ENCODE measurements at places on chromosomes 5 and 9.

DNA sequence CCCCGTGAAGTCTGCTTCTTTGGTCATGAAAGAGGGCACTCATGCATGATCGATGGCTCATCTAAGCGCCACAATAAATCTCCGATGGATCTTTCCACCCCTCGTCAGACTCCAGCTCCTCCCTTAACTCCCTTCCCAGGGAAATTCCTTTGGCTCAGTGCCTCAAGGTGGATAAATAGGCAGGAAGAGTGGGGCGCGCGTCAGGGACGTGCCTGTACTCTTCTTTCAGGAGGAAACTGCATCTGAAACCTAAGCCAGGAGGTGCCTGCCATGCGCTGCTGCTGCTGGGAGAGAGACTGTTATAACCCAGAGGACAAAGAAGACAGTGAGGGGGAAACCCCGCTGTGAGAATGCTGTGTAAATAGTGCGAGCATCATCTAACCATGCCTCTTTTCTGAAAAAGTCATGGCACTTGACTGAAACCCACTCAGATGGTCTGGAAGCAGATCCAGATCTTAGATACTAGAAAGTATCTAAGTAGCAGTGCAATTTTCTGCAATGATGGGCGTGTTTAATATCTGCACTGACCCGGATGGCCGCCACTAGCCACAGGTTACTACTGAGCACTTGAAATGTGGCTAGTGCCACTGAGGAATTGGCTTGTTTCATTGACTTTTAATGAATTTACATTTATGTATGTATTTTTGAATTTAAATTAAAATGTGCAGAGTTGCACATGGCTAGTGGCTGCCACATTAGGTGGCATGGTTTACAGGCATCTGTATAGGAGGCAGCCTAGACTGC, 120.3 kb upstream of the BASP1 start:
- no peak for DNase-seq

- no peak for DNase-seq
These were observed 209.5 kb downstream of the GNA14 start for GRCh38 chr9:77438653-77439052.

DNA sequence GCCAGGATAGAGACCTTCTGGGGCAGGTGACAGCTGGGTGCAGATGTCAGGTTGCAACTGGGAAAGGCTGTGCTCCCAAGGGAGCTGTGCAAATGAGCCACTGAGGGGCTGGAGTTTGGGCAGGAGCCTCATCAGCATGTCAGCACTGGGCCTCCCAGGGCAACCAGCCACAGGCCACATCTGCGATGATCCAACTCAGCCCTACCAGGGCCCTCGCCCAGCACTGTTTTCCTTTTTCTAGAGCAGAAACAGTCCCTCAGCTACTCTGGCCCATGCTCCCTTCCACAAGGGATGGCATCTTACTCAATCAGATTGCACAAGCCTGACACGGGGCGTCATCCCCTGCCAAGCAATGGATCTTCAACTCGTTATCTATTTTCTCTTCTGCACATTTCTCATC, 24.8 kb downstream of the NIPAL4 start:
- DNase-seq, result no peak

DNA sequence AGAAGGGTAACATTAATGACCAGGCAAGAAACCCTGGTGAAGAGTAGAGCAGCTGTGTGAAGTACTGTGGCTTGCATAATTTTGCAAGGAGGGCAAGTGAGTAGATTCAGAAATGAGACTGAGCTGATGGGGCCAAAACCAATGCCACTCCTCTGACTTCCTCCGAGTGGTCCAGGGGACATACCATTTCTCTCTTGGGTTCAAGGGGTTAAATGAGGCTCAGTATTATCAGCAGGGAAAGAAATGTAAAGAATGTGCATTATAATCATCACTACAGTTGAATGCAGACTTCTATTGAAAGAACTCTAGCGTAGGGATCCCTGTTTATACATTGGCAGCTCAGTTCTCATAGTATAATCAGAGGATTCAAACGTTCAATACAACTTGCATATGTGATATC, 9.9 kb downstream of the POLR3G start:
- DNase-seq, result no peak

GRCh38 chr9:125241863-125242739, 958 bp upstream of the HSPA5 start:
- DNase-seq, result no peak

DNA sequence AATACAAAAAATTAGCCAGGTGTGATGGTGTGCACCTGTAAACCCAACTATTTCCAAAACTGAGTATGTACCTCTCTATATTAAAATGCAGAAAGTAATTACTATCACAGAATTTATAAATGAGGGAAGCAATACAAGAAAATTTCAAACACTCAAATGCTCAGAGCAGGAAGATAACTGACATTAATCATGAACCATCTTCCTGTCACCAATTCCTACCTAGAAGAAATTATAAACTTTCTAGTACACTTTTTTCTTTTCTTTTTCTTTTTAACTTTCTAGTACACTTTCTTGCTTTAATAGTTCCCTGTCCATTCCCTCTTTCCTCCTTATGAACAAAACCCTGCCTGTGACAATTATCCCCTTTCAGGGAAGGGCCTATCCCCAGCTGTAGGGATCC, 106.8 kb downstream of the MED27 start:
- no peak for DNase-seq

GRCh38 chr9:112945620-112946208, 55.0 kb upstream of the SLC46A2 start:
- no peak for DNase-seq

GRCh38 chr9:137745541-137745991, 126.8 kb downstream of the EHMT1 start:
- DNase-seq, result no peak

GRCh38 chr5:57302643-57303042, 128.8 kb downstream of the GPBP1 start:
- no peak for DNase-seq

DNA sequence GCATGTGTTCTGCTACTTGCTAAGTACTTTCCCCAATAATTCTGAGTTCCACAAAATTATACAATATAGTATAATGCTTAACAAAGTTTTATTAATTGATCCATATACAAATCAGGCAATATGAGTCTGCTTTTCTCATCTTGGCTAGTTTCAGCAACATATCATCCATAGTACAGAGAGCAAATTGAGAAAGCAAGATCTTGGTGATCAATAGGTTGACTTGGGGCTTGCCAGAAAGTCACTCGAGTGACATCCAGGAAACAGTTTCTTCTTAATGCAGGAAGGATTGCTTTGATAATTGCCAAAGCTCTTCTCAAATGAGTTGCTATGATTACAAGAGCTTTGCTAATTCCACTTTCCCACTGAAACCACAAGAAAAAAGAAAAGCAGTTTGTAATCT, 533.6 kb upstream of the NMUR2 start:
- DNase-seq, result no peak

DNA sequence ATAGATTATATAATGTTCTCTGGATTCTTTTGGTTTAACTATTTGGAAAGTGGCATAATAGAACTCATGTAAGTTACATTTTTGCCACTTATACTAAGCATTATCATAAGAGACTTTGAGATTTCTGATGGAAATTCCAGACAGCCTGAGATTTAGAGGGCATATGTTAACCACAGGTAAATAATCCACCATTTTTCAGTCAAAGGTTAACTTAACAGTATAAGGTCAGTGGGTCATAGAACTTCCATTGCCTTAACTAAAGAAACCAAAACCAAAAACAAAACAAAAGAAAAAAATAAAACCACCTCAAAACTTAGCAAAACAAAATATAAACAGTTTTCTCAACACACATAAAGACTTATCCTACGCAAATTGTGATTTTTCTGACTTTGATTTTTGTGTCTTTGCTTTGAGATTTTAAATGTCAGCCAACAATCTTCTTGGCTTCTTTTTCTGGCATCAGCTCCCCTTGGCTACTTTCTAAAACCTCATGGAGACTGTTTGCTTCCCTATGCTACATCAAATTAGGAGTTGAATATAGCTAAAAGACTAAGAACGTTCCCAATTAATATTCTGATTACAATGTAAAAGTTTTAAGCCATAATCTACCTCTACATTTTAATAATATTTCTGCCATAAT, 430.1 kb upstream of the DAB2 start:
- DNase-seq, result no peak

DNA sequence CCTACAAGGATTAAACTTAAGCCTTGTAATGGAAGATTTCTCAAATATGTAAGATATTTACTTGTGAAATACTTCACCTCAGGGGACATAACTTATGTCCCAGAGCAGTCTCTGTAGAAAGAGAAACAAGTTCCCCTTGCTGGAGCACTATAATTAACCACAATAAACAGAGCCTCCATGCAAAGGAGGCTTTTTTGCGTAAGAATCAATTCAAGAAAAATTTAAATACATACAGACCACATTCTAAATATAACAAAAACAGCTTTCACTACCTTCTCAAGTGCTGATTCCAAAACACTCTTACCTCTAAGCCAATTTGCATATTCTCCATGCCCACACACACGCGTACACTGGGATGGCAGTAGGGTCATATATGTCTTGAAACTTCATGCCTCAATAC, 30.7 kb upstream of the CCNB1 start:
- no peak for DNase-seq

GRCh38 chr9:128416014-128416413, 4.6 kb upstream of the CERCAM start:
- no peak for DNase-seq

- no peak for DNase-seq
These were observed 8.0 kb upstream of the CTNNA1 start for GRCh38 chr5:138745268-138745667.

DNA sequence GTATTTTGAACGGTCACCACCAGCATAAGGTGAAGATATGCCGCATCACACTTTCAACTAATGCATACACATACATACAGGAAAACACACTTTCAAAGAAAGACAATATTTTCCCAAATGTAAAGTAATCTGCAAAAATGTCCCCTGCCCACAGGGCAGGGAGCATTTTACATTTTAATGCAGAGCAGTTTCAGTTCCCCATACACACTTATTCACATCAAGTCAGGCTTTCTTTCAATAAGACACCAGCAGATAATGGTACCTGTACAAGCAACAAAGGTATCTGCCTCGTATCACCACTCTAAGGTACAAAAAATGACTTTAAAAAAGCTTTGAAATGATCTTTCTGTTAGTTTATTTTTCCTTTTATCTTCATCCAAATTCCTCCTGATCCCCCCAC, 247.1 kb upstream of the CCNG1 start:
- no peak for DNase-seq

DNA sequence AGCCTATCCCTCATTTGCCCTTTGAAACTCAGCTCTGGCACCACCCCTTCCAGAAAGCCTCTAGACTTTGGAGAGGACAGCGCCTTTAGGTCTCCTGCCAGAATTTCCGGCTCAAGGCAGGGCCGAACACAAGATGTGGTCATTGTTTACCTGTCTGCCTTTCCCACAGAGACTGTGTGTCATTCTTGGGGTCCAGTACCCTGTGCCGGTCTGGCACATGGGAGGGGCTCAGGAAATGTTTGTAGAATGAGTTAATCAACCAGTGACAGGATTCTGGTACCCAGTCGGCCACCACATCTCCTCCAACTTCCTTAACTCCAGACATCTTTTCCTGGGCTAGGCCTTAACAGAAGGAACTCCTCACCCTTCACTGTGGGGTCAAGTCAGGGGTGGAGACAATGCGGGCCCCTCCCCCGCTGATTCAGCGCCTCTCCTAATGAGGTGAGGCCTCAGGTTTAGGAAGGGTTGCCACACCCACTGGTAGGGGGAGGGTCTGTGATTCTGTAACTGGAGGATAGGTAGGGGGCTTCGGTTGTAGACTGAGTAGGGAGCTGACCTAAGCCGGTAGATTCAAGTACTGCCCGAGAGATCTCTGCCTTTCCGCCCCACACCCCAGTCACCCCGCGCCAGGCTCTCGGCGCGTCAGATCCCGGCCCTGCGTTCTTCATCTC, 29.3 kb downstream of the PCDH1 start:
- peak; percentile 34 for DNase-seq

- DNase-seq, result no peak
These were observed 532.9 kb downstream of the ANXA1 start for GRCh38 chr9:73684601-73685000.

GRCh38 chr5:146240951-146241350, 37.5 kb downstream of the RBM27 start:
- DNase-seq, result no peak

- DNase-seq, result no peak
These were observed 73.5 kb downstream of the PPP2R2B start for GRCh38 chr5:146805081-146805480.

GRCh38 chr9:136062657-136063439, 32.2 kb downstream of the NACC2 start:
- no peak for DNase-seq

DNA sequence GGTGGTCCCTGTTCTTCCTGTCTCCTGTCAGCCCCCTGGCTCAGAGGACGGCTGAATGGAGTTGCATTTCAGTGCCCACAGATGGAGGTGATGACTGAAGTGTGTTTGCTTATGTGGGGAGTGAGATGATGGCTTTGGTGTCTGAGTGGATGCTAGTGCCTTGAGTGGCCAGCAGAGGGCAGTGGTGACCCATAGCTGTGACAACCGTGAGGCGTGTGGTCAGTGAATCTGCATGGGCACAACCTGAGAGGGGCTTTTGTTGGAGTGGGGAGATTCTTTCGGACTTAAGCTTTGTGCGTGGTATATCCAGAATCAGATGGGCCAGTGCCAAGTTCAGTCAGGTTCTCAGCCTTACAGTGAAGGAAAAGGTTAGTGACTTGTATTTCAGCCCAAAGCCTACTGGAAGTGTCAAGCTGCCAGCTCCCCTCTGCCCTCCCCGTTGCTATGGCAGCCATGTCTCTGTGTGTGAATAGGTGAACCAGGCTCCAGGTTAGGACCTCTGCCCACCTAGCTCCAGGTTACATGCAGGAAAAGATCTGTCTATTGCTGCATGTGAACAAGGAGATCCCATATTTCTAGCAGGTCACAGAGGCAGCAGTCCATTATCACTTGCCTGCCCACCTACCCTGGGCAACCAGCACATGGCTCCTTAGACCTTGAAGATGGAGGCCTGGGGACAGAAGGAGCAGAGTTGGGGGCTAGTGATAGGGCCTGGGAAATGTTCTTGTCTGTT, 14.7 kb upstream of the CXXC5 start:
- peak; percentile 72 for DNase-seq

DNA sequence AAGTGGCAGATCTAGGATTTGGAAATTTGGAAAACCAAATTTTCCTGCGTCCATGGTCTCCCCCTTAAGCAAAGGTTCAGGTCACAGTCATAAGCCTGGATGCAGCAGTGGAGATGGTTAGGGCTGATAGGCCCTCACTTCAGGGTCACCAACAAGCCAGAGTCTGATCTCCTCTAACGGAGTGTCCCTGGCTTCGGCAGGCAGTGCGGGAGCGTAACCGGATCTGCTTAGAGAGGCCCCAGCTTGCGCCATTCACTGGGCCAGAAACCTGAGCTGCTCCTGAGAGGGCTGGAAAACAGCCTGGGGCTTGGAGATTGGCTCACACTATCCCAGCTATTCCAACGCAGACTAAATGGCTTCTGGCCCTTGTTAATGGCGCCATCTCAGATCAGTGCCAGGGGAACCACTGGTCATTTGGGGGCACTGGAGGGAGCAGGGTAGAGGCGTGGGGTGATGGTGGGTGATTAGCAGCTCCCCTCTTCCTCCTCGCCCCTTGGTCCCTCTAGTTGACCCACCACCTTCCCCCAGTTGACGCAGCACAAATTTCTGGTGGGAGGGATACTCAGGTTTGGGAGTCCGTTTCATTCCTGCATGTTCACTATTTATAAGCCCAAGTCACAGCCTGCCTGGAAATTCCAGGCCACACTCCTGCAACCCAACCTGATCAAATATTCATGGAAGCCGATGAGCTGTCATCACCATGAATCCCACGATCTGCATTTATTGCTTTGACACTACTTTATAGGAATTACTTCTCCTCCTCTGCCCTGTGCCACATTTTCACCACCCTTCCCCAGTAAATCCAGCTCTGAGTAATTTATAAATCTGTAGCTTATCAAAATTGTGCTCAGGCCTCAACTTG, 134.6 kb upstream of the CPEB4 start:
- DNase-seq, result no peak

- DNase-seq, result no peak
These were observed 275.2 kb downstream of the CWC27 start for GRCh38 chr5:65043843-65044359.

Data from activated CD4-positive, alpha-beta T cell treated with anti-CD3 and anti-CD28 coated beads, Interleukin-2, Interleukin-4, amounts not matched to agents 100 ng/mL and 50 ng/mL, durations not matched to agents 16 hours and 8 hours (primary cell).